ENCODE measurements at places on chromosomes 6 and 20.

DNA sequence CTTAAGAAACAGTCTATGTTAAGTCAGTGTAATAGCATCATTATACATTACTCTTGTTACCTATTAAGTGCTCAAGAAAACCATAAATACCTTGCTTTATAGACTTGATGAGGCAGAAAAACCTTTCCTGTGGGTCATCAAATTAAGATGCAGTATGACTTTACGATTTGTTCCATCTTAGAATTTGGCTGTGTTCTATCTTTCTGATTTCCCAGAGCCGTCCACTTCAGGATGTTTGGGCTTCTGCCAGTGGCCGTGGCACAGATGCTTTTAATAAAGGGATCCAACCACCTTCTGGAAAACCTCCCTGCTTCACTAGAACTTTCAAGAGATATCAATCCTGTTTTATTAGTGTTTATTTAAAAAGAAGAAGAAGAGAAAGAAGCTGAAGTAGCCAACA is 71.2 kb downstream of the PDE7B start:
- no peak for DNase-seq

- no peak for DNase-seq
Measured at GRCh38 chr6:18352001-18352400, 35.1 kb upstream of the RNF144B start.

DNA sequence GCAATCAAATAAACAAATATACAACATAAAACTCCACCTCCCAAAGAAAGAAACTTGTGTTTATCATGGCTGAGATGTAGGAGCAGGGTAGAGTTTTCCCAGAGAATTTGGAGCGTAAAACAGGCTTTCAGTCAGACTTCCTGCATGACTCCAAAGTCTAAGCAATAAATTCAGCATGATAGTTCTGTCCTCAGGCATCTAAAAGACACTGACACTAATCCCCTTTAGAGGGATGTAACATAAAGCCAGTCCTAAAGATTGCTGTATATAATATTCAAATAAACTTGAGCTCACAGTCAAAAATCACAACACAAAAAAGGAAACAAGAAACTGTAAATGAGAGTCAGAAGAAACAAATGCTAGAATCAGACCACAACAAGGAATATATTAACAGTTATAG is 234.4 kb downstream of the CENPW start:
- DNase-seq, result no peak

DNA sequence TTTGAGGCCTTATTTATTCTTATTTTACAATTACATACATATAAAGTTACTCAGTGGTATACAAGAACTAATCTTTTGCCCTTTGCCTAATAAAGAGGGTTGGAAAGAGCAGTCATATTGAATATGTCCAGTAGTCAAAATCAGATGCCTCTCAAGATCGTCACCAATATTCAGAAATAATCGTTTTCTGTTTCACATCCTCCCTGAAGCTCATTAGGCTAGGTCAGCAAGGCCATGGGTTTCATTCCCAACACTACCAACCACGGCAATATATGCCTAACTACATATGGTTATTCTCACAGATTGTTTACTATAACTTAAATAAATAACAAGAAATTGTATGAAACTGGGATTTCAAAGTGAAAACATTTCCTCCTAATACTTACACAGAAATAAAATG is 167.2 kb upstream of the MANEA start:
- DNase-seq, result no peak

DNA sequence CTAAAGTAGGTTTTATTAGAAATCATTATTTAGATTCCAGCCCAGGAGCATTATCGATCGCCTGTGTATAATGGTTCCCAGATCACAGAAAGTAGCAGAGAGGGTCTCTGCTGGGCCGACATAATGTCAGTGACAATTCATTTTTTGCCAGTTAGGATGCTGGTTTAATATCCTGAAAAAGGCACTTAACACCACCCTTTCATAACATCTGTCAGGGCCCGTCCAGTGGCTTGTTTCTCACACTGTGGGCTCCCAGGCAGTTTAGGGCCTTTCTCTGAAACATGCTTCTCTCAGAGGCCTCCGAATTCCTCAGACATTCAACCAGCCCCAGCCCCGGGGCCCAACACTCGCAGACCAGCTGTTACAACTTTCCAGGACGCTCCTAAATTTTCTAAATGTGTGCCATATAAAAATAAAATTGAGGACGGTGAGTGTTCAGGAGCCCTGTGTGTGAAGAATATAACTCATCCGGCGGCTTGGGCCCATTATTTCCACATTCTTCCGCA is 108.6 kb upstream of the EYA4 start:
- DNase-seq, result no peak
